ENCODE measurements at places on chromosomes 1 and 21.

DNA sequence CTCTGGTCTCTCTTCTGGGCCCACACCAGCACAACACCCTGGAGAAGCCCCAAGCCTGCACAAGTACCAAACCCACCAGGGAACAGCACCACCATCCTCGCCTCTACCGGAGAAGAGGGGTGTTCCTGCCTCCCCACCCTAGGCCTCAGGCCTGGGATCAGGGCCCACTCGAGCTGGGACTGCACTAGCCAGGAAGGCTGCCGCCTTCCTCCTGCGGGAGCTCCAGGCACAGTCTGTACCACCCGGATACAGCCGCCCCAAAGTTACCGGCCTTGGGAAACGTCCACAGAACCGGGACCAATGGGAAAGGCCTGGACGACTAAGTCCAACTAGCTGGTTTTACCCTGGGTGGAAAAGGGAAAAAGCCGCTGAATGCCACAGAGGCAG is 3.4 kb downstream of the TAL1 start:
- no peak for DNase-seq

- no peak for DNase-seq
Measured at GRCh38 chr1:87249803-87250202, 78.9 kb upstream of the LMO4 start.

GRCh38 chr1:28789816-28790215 is 22.2 kb upstream of the OPRD1 start:
- no peak for DNase-seq

DNA sequence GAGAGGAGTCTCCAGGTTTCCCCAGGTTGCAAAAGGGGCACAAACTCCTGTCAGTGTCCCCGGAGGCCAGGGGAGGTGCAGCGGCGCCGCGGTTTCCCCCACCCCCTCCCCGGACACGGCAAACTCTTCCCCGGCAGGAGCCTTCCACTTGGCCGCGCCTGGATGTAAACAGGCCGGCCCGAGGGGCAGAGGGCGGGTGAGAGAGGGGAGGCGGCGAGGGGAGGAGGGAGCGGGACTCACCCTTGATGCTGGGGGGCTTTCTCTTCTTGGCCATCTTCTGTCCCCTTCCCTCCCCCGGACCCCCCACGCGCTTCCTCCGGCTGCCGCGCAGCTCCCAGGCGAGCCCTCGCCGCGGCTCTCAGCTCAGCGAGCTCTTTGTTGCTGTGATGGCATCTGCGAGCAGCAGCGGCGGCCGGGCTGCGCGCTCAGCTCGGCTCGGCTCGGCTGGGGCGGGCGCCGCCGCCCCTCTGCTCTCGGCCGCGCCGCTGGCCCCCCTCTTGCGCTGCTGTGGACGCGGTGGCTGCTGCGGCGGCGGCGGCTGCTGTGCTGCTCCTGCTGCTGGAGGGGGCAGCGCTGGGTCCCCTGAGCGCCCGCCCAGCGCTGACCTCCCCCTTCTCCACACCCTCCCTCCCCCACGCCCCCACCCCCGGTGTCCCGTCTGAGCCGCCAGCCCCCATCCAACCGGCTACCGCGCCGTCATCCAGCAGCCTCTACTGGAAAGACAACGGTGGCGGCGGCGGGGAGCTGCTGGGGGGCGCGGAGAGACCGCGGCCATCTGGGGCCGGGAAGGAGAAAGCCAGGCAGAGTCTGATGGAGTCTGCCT is 4.9 kb upstream of the SLC44A5 start:
- peak; percentile 19 for DNase-seq

- DNase-seq = peak; percentile 73
Measured at GRCh38 chr1:207404849-207405525, 49.1 kb upstream of the CR2 start.

DNA sequence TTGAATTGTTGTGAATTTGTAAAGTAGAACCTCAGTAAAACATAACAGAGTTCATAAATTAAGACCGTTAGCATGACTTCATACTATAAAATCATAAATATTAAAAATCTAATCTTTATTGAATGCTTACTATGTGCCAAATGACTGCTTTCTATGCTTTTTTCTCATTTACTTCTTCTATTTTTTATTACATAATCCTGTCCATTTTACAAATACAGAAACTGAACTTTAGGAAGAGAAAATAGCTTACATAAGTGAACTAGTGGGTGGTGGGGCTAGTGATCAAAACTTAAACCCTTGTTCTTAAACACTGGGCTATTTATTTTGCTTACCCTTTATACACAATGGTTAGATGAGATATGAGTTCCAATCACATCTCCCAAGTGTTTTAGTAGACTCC is 122.3 kb downstream of the ZC3H11B start:
- DNase-seq = no peak
